ENCODE measurements at places on chromosomes 2 and 18. TPM values are rescaled to one million over a fixed set of nuclear protein-coding genes. Genes with fewer than 3 reads are reported as not detected.

The HOXD4 gene
- 0.18 TPM for total RNA-seq

The UGT1A9 gene
- total RNA-seq: under 0.01 TPM

The PRKAG3 gene
- not detected for total RNA-seq

The EDAR gene
- not detected for total RNA-seq
